ENCODE measurements at places on chromosomes 11 and 22.

GRCh38 chr22:46829941-46830715 lies 67.7 kb downstream of the TBC1D22A start:
- DNase-seq, result no peak

- no peak for DNase-seq
Observed at GRCh38 chr11:44029977-44030911, 17.5 kb upstream of the ACCSL start.

DNA sequence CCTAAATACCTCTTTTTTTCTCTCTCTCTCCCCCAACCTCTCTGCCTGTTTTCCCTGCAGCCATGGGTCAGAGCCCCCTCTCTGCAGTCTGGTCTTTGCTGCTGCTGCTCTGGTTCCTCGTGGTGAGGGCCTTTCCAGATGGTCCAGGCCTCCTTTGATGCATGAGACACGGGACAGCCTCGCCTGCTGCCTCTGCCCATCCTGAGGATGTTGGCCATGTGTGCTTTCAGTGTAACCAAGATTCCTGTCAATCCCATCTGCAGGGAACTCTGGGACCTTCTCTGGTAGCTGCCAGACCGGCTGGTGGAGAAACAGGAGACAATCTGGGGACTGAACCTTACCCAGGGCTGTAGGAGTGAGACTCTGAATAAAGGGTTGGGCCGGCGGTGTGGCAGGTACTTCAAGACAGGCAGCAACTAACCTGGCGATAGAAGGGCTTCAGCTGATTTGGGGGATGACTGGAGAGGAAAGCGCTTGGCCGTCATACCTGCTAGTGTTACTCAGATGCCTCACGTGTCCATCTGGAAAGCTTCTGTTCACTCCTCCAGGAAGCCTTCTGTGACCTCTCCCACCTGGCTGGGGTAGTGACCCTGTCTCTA lies 7.1 kb downstream of the CHRNA10 start:
- DNase-seq, result no peak

GRCh38 chr11:35815556-35816315 lies 128.1 kb upstream of the LDLRAD3 start:
- no peak for DNase-seq

DNA sequence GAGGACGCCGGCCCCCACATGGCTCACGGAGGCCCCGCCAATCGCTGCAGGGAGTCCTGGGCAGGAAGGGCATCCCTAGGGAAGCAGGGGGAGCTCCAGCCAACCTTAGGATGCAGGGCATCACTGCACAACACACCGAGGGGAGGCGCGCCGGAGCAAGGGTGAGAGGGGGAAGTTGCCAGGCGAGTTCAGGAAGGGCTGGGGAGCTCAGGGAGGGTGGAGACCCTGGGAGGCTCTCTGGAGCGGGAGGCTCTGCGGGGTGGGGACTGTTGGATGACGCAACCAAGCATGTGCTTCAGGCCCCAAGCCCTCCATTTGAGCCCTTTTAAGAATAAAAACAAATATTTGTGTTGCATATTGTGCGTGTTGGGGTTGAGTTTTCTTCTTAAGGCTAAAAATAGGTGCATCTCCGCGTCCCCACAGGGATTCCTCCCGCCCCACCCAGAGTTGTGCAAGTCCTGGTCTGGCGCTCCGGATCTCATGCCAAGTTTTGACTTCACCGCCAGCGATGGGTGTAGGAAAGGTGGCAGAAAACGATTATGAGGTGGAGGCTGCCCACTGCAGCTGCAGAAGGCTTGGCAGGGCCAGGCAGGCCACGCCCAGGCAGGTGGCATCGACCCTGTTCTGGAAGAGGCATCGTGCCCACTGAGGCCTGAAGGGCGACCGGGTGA lies 65.2 kb downstream of the WNT7B start:
- no peak for DNase-seq

GRCh38 chr22:37566329-37566837 lies 6.1 kb downstream of the CDC42EP1 start:
- no peak for DNase-seq

GRCh38 chr11:7690648-7691047 lies 15.6 kb downstream of the OVCH2 start:
- DNase-seq, result no peak

GRCh38 chr22:40997520-40997919 lies 46.3 kb downstream of the RBX1 start:
- DNase-seq, result no peak

- DNase-seq, result no peak
Observed at GRCh38 chr11:126824035-126824607, 176.4 kb downstream of the KIRREL3 start.

DNA sequence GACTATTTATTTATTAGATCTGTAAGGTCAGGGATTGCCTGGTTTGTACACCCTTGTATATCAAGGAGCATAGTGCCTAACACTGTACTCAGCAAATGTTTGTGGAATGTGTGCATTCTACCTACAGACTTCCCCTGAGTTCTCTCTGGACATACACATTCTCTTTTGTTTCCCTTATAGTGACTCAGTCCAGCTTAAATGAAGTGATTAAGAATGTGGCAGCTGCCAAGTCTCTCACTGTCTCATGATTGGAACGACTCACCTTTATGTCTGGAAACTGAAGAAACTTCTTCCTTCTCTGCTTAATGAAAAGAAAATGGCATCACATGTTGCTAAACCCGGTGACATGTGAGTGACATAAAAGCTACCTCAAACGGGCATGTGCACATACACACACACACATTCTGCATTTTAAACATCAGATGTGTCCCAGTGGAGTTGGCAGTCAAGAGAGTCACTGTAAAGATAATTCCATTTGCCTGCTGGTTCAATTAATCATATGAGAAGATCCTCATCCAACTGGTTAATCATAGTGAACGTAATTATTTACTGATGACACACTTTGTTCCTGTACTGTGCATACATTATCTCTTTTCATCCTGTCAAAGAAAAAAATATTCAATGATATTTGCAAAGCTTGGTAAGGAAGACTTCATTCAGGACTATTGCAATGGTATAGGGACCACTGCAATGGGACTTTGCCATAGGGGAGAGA lies 42.8 kb downstream of the GLYAT start:
- DNase-seq, result no peak

DNA sequence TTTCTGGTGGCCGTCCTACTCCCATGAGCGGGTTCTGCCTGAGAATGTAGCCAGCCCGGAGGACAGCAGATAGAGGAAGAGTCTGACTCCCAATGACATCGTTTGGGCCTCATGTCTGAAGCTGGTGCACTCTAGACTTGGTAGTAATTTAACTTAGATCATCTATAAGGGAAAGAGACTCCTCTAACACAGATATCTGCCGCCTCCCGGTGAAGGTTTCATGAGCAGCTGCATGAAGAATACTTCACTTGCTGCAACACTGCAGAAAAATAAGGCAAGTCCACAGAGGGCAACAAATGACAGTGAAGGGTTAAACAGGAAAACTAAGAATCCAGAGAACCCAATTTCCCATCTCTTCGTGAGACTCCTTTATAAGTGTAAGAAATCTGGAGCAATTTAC lies 5.9 kb upstream of the ARL2 start:
- DNase-seq, result no peak

DNA sequence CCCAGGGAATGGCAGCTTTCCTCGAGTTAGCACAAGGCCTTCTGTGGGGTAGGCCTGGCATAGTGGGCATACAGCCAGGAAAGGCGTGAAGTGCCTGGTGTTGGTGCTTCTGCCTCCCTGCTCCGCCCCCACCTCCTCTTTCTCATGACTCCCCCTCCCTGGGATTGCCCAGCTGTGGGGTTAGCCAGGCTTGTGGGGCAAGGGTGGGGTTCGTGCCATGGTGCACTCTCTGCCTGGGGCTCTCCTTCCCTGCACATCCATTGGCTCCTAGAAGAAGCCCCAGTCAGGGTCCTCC lies 236.8 kb upstream of the NCAM1 start:
- no peak for DNase-seq

DNA sequence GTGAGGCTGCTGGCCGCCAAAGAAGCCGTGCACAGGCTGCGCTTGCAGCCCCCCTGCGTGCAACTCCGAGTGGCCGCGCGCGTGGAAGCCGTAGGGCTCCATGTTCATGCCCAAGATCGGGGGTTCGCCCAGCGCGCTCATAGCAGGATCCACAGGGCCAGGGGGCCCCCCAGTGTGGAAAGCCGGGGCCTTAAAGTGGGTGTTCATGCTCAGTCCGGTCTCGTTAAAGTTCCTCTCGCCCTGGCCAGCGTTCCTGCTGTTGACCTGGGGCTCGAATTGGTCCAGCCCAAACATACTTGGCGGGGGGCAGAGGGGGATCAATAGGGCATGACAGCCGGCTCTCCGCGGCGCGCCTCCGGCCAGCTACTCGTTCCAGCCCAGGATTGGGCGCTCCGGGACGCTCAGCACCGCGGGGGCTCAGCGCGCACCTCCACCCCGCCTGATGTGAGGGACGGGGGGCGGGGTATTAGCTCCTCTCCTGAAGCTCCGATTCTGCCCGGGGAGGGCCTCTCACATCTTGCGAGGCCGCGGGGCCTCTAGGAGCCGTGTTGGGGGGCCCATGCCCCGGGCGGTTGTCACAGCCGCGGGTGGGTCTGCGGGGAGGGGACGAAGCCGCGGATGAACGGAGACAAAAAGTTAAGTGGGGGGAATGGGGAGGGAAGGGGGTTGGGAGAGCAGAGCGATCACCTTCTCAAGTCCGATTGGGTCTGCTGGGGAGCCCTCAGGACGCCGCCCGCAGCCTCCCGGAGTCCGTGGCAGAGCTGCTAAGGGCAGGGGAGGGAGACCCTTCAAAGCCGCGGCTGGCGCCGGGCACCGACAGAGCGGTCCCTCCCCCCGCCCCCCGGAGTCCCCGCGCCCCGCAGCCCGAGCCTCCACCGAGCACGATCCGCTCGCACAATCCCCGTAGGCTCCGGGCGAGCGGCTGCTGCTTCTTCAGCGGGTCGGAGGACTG lies 1.0 kb downstream of the MN1 start:
- DNase-seq, result no peak

GRCh38 chr11:65791719-65792213 lies 4.9 kb downstream of the OVOL1 start:
- peak; percentile 10 for DNase-seq

DNA sequence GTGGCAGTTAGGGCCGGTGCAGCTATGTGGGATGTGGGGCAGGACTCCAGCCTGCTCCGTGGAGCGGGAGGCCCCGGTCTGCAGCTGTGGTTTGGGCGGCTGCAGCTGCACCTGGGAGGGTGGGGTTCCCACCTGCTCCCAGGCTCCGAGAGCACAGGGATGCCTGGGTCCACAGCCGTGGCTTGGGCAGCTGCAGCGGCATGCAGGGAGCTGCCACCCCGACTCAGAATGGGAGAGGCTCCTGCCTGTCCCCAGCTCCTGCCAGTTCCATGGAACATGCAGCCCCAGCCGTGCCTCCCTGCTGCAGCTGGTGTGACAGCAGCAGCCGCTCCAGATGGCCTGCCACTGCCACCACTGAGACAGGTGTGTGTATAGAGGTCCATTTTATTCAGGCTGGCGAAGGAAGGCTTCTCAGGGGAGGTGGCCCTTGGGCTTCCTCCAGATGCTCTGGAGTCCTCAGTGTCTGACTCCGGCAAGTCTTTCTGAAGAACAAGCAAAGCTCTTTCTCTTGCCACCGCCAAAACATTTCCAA lies 21.8 kb upstream of the UPK3A start:
- DNase-seq, result no peak

DNA sequence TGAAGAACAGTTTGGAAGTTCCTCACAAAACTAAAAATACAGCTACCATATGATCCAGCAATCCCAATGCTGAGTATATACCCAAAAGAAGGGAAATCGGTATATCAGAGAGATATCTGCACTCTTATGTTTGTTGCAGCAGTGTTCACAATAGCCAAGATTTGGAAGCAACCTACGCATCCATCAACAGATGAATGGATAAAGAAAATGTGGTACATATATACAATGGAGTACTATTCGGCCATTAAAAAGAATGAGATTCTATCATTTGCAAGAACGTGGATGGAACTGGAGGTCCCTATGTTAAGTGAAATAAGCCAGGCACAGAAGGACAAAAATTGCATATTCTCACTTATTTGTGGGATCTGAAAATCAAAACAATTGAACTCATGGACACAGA lies 46.5 kb downstream of the XRRA1 start:
- no peak for DNase-seq

GRCh38 chr11:65873318-65874156 lies 937 bp upstream of the EFEMP2 start:
- DNase-seq, result peak; percentile 97

DNA sequence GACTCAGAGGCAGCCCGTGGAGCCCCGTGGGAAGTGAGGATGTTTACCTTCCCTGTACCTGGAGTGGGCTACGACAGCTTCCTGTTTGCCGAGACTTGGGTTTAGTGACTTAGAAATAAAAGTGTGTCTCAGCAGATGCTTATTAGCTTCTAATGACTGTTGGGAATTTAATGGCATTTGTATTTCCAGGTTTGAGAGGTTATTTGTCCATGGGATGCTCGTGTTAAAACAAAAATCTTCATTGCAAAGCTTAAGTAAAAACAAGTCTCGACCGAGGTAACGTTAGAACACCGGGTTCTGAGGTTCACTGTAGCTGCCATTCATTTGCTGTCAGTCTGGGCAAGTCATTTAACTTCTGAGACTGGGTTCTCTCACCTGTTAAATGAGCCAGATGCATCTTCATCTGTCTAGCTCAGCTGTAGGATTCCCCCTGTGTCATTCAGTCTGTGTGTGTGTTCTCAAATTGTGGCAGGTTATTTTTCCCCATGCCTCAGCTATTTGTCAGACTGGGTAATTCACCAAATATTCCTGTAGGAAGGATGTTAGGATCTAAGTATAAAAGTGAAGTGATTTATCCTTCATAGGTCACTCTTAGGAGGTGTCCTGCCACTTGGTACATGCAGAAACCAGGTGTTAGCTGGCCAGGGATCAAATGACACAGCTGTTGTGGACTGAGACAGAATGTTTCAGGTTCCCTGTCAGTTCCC lies 791 bp downstream of the EI24 start:
- no peak for DNase-seq

- no peak for DNase-seq
Observed at GRCh38 chr22:48101704-48102103, 1339.3 kb downstream of the TBC1D22A start.

DNA sequence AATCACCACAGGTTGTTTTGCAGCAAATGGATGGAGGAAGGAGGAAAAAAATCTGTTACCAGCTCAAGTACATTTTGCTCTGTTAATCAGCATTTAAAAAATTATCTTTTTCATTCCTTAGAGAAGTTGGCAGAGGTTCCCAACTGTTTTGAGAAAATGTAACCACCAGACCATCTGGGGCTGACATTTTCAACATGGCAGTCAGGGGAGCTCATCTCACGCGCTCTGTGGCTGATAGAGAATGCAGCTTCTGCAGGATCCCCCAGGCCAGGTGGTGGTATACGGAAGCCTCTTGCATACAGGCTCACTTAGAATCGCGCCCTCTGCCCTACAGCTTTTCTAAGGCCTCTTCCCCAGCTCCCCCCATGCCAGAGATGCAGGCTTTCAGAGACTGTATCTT lies 68.0 kb upstream of the OPCML start:
- no peak for DNase-seq

DNA sequence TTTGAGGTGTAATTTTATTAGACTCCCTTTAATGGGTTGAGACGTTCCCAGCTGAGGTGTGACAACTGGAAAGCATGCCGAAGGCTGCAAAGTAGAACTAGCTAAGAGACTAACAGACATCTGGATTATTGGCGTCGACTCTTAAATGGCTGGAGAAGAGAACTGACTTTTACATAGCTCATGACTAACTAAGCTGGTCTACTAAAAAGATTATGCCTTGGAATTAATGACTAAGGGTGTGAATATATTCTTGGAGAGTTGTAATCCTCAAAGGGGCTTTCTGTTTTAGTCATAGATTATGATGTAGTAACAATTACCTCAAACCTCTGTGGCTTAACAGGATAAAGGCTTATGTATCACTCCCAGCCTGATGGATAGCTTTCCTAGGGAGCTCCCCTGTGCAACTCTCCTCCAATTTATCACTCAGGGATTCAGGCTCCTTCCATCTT lies 39.5 kb upstream of the SLC5A12 start:
- DNase-seq, result no peak
